ENCODE measurements at places on chromosomes 6 and 20.

DNA sequence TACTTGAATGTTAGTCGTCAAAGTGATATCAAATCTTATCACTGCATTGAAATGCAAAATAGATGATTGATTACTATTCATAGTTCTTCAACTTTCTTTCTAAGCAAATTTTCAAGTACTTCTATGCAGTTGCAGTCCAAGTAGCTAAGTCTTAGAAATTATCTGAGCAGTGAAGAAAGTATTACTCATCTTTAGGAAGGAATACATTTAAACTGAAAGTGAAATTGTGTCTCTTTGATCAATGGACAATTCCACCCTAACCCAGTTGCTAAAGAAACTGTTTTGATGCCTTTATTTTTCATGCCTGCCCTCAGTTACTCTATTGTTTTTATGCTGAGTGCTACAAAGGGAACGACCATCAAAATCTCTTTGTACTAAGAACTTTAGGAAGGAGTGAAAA, 337.4 kb downstream of the GRIK2 start:
- H3K36me3 ChIP-seq, result no peaks in the 10 kb centered on the region
- H3K27ac ChIP-seq, result no peak overlapping the region

GRCh38 chr6:140108167-140108566, 733.7 kb upstream of the CITED2 start:
- H3K27me3 ChIP-seq, result no peaks in the 10 kb centered on the region
- no peak for DNase-seq
- no peaks in the 10 kb centered on the region for H3K36me3 ChIP-seq
- no peaks in the 10 kb centered on the region for H3K4me1 ChIP-seq
- no peak overlapping the region for H3K27ac ChIP-seq

GRCh38 chr6:151723152-151723551, 84.3 kb upstream of the ESR1 start:
- H3K27me3 ChIP-seq, result no peaks in the 10 kb centered on the region
- no peaks in the 10 kb centered on the region for H3K36me3 ChIP-seq
- H3K27ac ChIP-seq, result no peak overlapping the region
- DNase-seq, result no peak
- no peak overlapping the region for H3K4me3 ChIP-seq

GRCh38 chr6:13495818-13496217, 8.4 kb upstream of the GFOD1 start:
- no peak overlapping the region for H3K4me3 ChIP-seq
- H3K27me3 ChIP-seq, result no peaks in the 10 kb centered on the region
- no peak for DNase-seq
- no peak overlapping the region for H3K27ac ChIP-seq
- no peaks in the 10 kb centered on the region for H3K36me3 ChIP-seq

GRCh38 chr6:108174371-108175175, 8.8 kb downstream of the NR2E1 start:
- no peak overlapping the region for H3K27ac ChIP-seq
- no peaks in the 10 kb centered on the region for H3K4me1 ChIP-seq
- H3K36me3 ChIP-seq, result no peaks in the 10 kb centered on the region
- H3K4me3 ChIP-seq, result no peak overlapping the region

DNA sequence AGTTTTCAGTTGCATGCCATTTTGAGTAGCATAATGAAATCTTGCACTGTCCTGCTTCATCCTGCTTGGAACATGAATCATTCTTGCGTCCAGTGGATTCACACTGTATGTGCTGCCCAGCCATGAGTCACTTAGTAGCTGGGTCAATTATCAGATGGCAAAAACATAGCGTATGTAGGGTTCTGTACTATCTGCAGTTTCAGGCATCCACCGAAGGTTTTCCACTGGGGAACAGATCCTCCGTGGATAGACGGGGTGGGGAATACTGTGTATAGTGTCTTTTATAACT, 61.4 kb downstream of the IL22RA2 start:
- peak; percentile 54 for DNase-seq
- H3K27ac ChIP-seq, result no peak overlapping the region
- H3K36me3 ChIP-seq, result no peaks in the 10 kb centered on the region
- no peak overlapping the region for H3K4me3 ChIP-seq
- H3K4me1 ChIP-seq, result peaks cover 4% of the 10 kb centered on the region

DNA sequence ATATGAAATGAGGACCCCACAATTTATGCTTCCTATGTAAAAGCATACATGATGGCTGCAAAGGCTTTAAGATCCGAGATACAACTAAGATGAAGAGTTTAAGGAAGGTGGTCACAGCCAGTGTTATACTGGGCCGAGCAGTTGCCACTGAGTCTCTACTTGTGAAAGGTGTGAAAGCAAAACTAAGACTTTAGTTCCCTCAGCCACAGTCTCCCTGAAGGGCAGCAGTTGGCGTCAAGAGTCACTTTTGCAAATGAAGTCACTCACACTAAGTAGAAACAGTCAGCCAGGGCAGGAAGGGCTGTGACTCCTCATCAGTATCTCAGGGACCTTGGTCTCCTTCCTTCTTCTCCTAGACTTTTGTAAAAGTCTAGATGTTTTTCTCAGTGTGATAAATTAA, 191.6 kb upstream of the MCHR2 start:
- H3K27ac ChIP-seq, result no peak overlapping the region
- no peak overlapping the region for H3K4me3 ChIP-seq
- no peaks in the 10 kb centered on the region for H3K4me1 ChIP-seq
- H3K36me3 ChIP-seq, result no peaks in the 10 kb centered on the region
- H3K27me3 ChIP-seq, result no peaks in the 10 kb centered on the region

DNA sequence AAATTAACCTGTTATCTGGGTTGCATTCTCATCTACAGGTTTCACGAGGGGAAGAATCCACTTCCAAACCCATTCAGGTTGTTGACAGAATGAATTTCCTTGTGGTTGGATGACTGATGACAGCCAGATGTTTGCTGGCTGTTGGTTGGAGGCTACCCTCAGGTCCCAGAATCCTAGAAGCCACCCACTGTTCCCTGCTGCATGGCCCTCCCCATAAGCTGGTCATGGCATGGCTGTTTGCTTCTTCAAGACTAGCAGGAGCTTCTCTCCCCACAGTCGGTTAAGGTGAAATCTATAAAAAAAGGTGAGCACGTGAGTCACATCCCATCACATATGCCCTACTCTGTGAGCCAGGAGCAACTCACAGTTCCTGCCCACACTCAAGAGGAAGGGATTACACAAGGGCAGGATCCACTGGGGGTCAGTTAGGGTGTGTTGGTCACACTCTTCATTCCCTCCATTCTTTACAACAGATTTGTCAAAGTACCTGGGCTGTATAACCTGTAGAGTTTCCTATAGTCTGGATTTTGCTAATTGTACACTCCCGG, 19.5 kb upstream of the RPS10 start:
- DNase-seq, result peak; percentile 80
- H3K27ac ChIP-seq, result no peak overlapping the region
- H3K36me3 ChIP-seq, result no peaks in the 10 kb centered on the region

- DNase-seq, result no peak
- no peaks in the 10 kb centered on the region for H3K36me3 ChIP-seq
- H3K4me1 ChIP-seq, result no peaks in the 10 kb centered on the region
- H3K27ac ChIP-seq, result no peak overlapping the region
Measured at GRCh38 chr20:15069355-15069754, 731.9 kb upstream of the FLRT3 start.

DNA sequence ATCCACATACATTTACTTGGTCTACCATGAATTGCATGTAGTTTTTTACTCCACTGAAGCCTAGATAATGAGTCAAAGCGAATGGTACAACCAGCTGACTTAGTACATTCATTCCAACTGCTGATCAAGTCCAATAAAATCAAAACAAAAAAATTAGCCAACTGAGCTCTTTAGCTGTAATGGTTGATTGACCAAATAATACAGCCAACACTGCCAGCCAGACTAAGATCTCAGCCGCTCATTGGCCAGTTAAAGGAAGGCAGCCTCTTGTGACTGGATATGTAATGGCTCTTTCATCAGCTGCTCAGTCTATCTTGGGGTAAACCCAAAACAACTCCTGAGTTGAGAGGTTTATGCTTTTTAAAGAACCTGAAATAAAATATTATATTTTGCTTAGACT, 204.3 kb upstream of the RSPO3 start:
- no peak overlapping the region for H3K27ac ChIP-seq
- no peaks in the 10 kb centered on the region for H3K27me3 ChIP-seq
- H3K4me3 ChIP-seq, result no peak overlapping the region
- no peaks in the 10 kb centered on the region for H3K36me3 ChIP-seq

GRCh38 chr6:62045502-62045901, 240.5 kb downstream of the KHDRBS2 start:
- H3K4me3 ChIP-seq, result no peak overlapping the region
- no peaks in the 10 kb centered on the region for H3K27me3 ChIP-seq
- no peaks in the 10 kb centered on the region for H3K36me3 ChIP-seq
- no peak for DNase-seq
- H3K27ac ChIP-seq, result no peak overlapping the region

GRCh38 chr20:16475225-16475624, 98.0 kb downstream of the KIF16B start:
- H3K4me3 ChIP-seq, result no peak overlapping the region
- H3K4me1 ChIP-seq, result peaks cover 39% of the 10 kb centered on the region
- H3K36me3 ChIP-seq, result no peaks in the 10 kb centered on the region
- H3K27ac ChIP-seq, result no peak overlapping the region
